A549 (cell line): ENCODE measurements at places on chromosomes 3 and 15.

DNA sequence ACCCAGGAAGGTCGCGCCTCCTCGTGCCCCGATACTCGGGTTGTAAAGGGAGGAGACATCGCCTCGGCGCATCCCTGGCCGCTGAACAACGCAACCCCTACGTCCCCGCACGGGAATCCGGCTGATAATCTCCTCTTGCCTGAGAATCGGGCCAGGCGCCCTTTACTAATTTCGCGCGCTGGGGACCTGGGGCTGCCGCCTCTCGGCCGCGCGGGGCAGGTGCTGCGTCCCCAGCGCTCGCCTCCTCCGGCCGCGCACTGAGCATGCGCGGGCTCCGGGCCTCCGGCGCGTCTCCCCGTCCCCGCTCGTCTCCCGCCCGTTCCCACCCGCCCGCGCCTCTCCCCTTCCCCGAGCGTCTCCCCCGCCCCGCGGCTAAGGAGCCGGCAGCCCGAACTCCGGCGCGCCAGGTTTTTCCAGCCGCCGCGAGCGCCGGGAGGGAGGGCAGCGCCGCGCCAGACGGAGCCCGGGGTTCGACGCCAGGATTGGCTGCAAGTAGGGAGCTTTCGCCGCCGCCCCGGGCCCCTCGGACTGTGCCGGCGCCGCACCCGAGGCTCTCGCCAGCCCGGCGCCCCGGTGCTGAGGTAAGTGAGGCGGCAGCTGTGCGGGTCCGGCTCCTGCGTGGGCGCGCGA is at the start of gene CNTN4:
TSS of gene CNTN4 (plus strand) at position 469 of the 630 bp plus-strand sequence.
- DNase-seq = peak; percentile 23

GRCh38 chr15:40511472-40512133 is 40.8 kb downstream of the CHST14 start:
- peak; percentile 18 for DNase-seq

- DNase-seq = peak; percentile 92
Measured at GRCh38 chr3:124878561-124879336, 8.4 kb downstream of the ITGB5 start.

DNA sequence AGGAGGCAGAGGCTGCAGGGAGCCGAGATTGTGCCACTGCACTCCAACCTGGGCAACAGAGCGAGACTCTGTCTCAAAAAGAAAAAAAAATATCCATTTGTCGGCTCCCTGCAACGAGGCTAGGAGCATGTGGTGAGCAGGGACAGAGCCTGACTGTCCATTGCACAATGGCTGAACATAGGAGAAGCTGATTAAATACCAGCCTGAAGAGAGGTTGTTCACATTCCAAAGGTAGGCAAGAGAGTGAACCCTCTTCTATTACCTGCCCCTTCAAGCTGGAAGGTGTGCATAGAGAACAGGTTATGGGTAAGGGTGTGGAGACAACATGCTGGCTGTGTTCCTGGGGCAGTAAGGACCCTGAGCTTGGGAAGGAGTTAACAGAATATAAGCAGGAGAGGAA is 78.7 kb downstream of the DAPK2 start:
- no peak for DNase-seq

- DNase-seq = no peak
Measured at GRCh38 chr3:157255797-157256196, 95.8 kb upstream of the CCNL1 start.
